ENCODE measurements at places on chromosomes 1 and 21.
A peak's percentile ranks its signal among the peaks of the same experiment; 100 is the strongest.

GRCh38 chr1:234475167-234475793, 3.7 kb downstream of the TARBP1 start:
- DNase-seq: no peak

DNA sequence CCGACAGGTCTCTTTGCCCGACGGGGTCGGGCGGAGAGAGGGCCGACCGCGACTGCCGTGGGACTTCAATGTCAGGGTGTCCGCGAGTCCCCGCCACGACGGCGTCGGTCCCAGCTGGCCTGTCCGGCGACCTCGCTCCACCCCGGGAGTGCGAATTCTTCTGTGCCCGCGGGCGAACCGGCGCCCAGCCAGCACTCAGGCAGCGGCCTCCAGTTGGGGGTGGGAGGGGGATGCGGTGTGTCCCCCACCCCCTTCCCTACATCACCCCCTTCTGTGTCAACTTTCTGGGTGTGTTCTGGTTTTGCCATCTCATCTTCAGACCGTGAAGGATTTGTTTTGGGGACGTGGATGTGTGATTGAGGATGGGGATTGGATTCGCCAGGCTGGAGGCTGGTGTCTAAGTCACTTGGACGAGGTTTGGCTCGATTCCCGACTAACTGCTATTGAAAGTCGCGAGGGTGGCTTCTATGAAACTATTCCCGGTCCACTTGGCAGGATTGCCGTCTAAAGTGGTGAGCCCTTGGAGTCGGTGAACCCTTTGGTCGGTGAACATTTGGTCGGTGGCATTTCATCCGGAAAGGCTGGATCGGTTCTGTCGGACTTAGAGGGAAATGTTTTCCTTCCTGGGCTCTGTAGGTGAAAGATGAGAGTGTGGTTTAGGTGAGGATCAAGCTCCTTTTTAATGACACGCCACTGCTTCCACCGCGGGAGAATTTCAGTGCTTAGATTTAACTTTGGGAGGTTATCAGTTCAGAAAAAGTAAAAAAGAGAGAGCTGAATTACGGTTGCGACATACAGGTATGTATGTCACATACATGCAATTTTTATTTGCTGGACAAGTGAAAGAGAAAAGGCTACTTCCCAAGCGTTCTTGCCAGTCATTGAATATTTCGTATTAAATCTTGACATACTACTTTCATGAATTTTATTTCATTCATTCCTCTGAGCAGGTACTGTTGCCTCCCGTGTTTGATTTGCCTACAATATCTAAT, 771 bp downstream of the ABCD3 start:
- DNase-seq: peak; percentile 59

GRCh38 chr1:11797525-11798216, 8.1 kb downstream of the MTHFR start:
- peak; percentile 58 for DNase-seq

DNA sequence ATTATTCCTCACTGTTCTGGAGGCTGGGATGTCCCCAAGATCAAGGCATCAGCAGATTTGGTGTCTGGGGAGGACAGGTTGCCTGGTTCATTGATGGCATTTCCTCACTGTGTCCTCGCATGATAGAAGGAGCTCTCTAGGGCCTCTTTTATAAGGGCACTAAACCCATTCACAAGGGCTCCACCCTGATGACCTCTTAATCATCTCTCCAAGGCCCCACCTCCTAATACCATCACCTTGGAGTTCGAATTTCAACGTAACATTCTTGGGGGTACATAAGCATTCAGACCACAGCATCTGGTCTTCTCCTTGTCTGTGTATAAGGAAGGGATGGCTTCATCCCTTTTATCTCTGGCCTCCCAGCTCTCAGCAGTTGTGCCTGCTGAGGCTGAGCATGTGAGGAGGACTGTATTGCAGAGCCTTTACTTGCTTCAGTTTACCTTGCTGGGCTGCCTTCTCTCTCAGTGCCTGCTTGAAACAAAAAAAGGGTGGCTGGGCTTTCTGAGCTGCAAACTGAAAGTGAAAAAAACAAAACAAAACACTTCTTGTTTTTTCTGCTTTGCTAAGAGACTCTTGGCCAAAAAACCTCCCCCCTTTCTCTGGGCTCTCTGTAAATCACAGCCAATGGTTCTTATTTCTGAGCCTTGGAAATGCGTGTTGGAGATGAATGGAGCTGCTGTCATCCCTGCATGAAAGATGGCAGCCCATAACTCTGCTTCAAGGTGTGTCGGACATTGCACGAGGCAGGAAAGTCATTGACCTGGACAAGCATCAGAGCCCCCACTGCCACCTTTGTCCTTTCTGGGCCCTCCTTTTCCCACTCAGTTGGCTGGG, 75.8 kb downstream of the RHOU start:
- peak; percentile 36 for DNase-seq

DNA sequence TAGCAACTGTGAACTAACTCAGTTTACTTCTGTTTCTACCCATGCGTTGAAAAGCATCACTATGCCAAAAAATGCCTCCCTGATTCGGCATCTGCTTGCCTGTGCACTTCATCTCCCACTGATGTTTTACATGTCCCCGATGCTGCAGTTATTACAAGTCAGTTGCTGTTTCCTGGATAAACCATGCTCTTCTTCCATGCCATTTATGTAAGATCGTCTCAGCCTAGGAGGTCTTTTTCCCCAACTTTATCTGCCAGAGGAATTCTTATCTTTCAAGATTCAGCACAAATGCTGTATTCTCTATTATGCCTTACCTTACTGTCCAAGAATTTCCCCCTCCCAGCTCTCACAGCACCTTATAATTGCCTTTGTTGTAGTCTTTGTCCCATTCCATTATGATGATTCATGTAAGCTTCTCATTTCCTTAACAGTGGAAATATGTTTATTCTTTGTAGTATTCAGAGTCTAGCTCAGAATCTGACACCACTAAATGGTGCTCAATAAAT, 30.0 kb downstream of the PRKACB start:
- no peak for DNase-seq

DNA sequence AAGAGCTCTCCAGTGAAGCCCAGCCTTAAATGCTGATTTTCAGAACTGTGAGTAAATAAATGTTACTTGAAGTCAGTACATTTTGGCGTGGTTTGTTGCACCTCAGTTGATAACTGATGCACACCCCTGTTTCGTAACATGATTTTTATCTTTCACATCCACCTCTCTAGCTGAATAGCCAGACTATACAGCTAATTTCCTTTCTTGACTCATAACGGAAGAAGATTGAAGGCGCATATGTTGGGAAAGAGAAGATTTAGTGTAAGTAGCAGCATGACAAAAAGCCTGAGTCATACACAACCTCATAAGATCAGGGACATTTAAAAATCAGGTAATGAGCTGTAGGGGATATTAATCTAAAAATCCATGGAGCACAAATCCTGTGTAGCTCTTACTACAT, 716.2 kb upstream of the ZP4 start:
- DNase-seq: no peak
